ENCODE measurements at places on chromosomes 1 and 21.

- no peak for DNase-seq
Observed at GRCh38 chr1:223878598-223879325, 33.0 kb upstream of the TP53BP2 start.

DNA sequence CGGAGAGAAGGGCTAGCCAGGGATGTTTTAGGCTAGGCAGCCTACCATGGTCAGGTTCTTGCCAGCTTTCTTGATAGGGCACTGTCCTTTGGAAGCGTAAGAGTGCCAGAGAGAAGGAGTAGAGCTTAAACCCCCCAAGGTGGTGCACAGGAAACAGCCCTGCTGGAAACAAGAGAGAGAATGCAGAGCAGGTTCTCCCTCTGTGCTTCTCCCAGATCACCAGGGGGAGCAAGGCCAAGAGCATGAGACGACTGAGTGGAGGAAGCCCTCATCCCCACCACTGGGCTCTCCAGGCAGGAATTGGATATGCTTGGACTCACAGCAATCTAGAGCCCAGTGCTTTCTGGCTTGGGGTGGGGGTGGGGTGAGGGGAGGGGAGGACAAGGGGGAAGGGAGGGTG lies 49.8 kb downstream of the ATP2B4 start:
- DNase-seq = no peak

DNA sequence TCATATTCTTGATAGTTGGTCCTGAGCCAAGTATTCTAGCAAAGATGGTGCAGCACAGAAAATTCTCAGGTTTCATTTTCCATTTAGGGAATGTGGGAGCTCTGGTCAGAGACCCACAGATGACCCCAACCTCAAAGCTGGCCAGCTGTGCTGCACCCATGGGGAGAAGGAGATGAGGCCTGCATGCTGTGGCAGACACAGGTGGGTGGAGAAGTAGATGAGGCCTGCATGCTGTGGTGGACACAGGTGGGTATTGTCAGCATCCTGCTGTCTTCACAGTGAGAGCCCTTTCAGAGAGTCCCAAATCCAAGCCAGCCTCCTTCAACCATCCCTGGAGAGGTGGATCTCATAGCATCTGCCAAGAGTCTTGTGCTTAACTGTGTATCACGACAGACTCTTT lies 77.7 kb downstream of the DSCAM start:
- no peak for DNase-seq

DNA sequence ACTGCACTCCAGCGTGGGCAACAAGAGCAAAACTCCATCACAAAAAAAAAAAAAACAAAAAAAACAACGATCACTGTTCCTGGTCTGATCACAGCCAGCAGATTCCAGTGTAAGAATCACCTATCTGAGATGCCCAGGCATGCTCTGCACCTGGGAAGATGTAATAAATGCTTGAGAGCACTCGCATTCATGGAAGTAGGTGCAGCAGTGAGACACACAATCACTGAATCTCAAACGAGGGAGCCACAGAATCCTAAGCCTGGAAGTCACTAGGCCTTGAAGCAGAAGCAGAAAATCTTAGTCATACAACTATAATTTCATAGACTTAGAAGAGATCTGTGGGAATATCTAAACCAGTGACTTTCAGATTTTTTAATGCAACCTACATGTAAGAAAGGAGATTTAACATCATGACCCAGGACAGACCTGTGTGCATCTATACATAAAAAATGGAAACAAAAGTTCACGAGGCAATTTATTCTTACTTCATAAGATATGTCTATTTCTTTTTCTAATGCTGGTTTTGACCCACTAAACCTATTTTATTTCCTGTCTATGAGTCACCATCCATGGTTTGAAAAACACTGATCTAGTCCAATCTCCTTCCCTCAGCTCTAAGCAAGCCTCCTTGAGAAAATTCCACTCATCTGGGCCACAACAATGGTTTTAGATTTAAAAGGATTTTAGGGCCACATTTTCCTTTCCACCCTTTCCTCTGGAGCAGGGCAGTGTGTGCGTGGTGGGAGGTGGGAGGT lies 30.4 kb downstream of the RIMS3 start:
- DNase-seq = peak; percentile 41

DNA sequence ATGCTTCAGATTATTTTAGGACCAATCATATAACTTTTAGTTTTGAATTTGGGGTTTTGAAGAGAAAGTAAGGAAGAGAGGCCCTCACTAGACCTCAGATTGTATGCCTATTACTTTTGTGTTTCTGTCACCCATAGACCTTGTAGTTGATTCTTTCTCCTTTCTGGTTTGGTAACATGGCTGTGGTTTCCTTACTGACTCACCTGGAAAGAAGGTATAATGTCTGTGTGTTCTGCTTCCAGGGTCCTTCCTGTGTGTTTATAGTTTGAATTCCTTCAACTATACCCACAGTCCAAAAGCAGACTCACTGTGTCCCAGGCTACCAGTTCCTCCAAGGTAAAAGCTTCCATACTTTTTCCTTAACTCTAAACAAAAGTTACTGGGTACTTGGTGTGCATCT lies 8.1 kb downstream of the SLC44A3 start:
- DNase-seq = peak; percentile 12

- no peak for DNase-seq
Observed at GRCh38 chr1:31984419-31985347, 29.0 kb upstream of the KHDRBS1 start.

DNA sequence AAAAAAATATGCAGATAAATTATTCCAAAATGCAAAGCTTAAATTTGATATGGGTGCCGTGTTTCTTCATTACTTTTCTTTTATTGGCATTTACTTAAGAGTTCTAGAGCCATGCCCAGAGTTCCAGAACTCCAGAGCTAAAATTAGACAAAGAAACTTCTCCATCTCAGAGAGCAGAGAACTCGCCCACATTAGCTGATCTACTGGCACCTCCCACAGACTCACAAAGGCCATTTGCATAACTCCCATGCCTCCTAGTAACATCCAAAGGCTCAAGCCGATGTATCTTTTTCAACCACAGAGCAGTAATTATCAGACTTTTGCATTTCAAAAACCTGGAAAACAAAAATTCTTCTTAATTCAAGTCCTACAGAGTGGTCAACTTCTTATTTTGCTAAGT lies 323.8 kb upstream of the ST6GALNAC5 start:
- no peak for DNase-seq

- DNase-seq = no peak
Observed at GRCh38 chr1:28893403-28894102, 20.8 kb upstream of the EPB41 start.

- DNase-seq = no peak
Observed at GRCh38 chr1:70666381-70667140, 255.5 kb downstream of the CTH start.

DNA sequence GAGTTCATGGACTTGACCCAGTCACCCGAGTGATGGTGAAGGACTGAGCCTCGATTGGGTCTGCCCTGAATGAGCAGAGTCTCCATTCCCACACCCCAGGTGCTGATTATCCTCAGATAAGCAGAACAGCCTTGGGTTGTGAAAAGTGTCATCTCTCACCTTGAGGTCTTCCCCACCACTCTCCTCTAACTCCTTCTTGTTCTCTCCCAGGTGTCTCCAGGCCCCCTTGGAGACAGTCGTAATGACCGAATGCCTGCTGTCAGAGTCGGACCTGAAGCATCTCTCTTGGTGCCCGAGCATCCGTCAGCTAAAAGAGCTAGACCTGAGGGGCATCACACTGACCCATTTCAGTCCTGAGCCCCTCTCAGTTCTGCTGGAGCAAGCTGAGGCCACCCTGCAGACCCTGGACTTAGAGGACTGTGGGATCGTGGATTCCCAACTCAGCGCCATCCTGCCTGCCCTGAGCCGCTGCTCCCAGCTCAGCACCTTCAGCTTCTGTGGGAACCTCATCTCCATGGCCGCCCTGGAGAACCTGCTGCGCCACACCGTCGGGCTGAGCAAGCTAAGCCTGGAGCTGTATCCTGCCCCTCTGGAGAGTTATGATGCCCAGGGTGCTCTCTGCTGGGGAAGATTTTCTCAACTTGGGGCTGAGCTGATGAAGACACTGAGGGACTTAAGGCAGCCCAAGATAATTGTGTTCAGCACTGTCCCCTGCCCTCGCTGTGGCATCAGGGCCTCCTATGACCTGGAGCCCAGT lies 3.4 kb downstream of the PRAMEF12 start:
- DNase-seq = no peak

DNA sequence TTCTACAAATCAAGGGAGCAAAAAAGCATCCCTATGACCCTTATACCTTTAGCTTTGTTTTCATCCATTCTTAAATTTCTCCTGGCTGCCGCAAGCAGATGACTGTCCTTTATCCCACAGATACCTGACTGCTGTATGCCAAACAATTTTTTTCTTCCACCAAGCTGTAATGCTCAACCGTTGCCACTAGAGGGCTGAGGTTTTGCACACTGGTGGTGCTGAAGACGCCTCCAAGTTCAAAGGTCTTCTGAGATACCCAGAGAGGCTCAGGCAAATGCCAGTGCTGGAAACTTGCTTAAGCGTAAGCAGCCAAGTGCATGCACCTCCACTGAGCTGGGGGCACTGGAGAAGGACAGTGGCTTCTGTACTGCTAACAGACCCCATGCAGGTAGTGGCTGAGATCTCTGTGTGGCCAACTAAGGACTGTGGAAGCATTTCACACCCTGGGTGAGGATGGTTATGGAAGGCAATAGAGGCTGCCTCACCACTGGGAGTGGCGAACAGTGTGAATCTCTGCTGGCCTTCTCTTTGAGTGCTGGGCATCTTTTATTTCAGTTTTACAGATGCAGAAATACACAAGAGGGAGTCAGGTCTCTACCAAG lies 28.5 kb downstream of the CNIH3 start:
- DNase-seq = no peak

DNA sequence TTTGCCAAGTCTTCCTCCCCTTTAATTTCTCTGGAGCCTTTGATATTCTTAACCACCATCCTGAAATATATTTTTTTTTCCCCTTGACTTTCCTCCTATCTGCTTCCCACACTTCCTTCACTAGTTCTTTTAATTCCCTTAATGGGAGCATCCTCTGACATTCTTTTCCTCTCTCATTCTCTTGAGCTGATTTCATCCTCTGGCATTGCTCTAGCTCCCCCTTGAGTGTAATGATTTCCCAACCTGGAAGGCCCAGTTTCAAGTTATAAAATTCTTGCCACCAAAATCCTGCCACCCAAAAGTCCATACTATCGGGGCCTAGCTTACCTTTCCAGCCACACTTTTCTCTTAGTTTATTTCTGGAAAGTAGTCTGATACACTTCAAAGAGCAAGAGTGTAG lies 39.5 kb upstream of the UBE2U start:
- DNase-seq = no peak

DNA sequence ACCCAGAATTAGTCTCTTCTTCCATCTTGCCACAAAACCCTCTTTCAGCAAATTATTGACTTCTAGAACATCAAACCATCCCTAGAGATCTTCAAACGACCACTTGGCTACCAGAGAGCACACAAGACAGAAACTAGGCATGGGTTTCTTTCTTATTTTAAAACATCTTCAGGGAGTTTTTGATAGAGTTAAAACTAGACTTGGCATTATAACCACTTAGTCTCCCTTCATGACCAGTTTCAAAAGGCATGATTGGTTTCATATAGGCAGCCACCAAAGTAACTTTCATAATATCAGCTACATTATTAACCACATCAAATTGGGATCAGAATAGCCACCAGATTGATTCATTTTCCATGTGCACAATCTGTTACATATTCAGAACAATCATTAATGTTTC lies 368.4 kb upstream of the GREM2 start:
- DNase-seq = no peak

DNA sequence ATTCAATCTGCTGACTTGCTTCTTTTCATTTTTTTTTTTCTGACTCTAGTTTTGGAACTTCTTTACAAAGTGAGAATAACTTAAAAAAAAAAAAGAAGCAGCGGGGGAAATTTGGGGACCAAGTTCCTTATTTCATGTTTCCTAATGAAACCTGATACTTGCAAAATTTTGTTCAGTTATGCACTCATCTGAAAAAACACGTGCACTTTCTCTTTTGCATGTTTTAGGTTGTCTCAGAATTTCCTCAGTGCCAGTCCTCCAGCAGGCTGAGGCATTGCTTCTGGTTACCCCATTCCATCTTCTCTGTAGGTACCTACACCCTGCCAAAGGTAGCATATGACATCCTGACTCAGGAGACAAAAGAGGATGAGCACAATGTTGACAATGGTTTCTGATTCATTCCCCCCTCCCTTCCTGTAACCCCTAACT lies 299.7 kb downstream of the GRIK1 start:
- DNase-seq = no peak

GRCh38 chr1:226945106-226945857 lies 5.2 kb downstream of the COQ8A start:
- DNase-seq = no peak

- no peak for DNase-seq
Observed at GRCh38 chr1:96971849-96972602, 250.4 kb downstream of the PTBP2 start.

DNA sequence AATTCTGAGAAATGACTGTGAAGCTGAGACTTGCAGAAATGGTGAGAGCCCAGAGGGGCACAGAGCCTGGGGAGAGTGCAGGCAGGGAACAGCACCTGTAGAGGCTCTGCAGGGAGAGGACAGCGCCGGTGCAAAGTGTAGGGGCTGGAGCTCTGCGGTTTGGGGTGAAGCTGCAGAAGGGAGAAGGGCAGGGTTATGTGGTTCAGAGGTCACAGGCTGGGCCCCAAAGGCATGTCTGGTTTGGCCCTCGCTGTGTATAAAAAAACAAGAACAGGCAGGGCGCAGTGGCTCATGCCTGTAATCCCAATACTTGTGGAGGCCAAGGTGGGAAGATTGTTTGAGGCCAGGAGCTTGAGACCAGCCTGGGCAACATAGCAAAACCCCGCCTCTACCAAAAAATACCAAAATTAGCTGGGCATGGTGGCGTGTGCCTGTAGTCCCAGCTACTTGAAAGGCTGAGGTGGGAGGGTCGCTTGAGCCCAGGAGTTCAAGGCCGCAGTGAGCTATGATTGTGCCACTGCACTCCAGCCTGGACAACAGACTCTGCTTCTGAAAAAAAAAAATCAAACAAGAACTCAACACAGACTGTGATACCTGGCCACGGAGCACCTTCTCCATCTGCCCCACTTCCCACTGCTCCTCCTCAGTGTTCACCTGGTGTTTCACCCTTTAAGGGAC lies 29.1 kb downstream of the SERINC2 start:
- DNase-seq = no peak

DNA sequence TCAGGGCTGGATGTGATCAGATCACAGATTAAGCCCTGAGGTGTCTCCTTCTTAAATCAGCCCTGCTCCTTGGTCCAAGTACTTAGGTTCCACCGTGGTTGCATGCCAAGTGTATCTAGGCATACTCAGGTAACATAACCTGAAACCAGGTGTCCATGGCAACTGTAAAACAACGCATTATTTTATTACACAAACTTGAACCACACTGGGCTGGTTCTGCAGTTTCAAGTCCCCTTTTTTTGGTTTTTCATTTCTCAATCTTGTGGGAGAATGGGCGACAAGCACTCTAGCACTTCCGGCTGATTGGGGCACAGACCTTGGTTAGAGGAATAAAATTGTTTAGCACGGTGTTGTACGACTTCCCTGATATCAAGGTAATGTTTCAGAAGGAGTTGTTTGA lies 65.2 kb downstream of the GBP6 start:
- DNase-seq = no peak

DNA sequence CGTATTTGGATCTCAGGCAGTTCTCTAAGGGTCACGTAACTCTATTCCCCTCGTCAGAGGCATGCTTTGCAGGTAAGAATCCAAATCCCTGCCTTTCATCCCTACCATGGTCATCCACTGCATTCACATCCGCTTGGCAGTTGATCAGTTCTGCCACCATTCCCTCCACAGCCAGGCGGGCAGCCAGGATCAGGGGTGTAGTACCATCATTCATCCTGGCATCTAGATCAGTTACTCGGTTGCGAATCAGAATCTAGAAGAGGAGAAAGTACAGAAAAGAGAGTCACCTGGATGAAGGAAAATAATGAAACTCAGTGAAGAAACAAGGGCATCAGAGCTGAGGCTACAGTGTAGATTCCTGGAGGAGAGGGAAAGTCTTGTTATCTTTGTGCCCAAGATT lies 22.0 kb upstream of the ADAM30 start:
- DNase-seq = no peak

Measured in epithelial cell of prostate (primary cell).